ENCODE measurements at places on chromosomes 11 and 22.

- no peak for DNase-seq
These were observed 339.7 kb upstream of the B3GAT1 start for GRCh38 chr11:134751766-134752165.

DNA sequence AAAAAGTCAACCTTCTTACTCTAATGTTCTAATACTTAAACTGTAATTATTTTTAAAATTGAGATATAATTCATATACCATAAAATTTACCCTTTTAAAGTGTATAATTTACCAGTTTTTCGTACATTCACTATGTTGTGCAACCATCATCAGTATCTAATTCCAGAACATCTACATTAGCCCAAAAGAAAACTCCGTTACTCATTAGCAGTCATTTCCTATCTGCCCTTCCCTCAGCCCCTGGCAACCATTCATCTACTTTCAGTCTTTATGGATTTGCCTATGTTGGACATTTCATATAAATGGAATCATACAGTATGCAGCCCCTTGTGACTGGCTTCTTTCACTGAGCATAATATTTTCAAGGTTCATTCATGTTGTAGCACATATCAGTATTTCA, 22.2 kb downstream of the SGSM3 start:
- no peak for DNase-seq

GRCh38 chr22:35446365-35446764, 46.4 kb downstream of the MCM5 start:
- no peak for DNase-seq

DNA sequence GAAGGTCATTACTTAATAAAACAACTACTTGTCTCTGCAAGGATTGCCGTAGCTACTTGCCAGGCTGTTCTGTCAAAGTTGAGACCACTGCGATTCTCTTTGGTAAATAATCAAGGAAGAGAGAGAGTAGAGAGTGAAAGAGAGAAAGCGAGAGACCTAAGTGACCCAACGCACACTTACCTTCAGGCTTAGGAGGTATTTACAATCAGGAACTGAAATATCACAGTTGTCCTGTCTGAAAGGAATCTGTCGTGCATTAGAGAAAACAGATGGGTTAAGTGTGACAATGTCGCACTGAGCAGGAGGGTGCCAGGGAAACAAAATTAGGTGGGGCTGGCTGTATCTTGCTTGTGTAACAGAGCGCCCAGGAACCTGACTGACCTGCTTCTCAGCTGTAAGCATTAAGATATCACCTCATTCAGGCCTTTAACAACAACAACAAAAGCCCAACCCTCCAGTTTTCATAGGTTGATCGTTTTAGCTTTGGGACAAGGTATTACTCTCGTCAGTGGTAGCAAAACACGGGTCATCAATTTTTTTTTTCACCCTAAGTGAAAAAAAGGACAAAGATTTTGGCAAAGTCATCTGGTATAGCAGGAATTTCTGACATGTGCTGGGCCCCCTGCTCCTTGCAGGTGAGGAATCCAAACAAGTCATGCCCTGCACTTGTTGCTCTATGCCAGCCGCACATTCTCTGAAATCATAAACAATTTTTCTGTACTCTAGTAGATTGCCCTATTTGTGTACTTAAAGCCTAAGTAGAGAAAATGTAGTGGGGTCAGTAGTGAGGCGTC, at the start of gene MUC15:
TSS of gene MUC15 (minus strand) at position 403 of the 794 bp plus-strand sequence. CDS start 5,169 bp downstream, outside the sequence.
- peak; percentile 47 for DNase-seq

GRCh38 chr11:117814766-117815261, 9.7 kb downstream of the FXYD2 start:
- no peak for DNase-seq

DNA sequence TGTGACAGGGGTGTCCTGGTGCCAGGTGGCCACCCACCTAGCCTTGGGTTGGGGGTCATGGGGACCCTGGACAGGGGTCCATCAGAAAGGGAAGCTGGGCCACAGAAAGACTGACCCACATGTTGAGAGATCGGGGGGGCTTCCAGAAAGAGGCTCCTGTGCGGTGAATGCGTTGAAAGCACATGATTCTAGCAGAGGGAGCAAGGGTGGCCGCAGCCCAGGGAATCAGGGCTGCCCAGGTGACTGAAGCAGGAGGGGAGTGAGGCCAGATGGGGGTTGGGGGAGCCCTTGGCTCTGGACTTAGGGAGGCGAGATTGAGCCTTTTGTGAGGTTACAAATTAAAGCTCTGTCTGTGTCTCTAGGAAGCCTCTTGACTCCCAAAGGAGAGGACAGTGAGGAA, 80.7 kb downstream of the MORC2 start:
- DNase-seq: no peak

- no peak for DNase-seq
These were observed 1.9 kb downstream of the ACR start for GRCh38 chr22:50739894-50740293.

DNA sequence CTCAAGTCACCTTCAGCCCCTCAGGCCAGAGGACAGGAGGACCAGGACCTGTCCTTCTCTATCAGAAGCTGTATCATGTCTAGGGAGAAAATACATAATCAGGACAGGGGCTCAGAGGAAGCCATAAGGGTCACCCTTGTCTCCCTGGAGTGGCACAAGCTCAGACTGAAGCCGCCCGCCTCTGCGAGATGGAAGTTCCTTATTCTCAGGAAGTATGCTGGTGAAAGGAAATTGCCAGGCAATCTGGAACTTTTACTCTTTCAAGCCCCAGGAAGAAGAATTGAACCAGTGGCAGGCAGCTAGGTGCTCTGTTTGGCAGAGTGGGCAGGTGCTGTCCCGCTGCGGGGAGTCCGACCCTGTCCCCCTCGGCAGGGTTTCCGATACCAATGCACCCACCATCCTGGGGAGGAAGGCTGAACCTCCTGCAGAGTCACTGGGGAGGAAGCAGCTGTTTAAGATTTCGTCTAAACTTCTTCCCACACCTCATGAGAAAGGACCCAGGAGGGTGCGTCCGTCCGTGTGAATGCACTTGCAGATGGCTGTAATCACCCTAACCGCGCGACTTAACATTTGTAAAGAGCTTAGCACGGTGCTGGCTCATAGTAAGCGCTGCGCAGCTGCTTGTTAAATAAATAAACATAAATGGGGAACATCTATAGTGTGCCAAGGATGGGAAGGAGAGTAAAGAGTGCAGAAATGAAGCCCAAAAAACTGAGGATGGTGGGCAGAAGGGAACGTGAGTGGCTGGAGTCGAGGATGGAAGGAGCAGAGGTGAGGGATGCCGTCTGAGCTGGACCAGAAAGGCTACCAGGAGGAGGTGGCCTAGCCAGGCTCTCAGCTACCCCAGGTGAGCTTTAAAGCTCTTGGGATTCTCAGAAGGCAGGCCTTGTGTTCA, 5.0 kb upstream of the ANO1 start:
- no peak for DNase-seq

DNA sequence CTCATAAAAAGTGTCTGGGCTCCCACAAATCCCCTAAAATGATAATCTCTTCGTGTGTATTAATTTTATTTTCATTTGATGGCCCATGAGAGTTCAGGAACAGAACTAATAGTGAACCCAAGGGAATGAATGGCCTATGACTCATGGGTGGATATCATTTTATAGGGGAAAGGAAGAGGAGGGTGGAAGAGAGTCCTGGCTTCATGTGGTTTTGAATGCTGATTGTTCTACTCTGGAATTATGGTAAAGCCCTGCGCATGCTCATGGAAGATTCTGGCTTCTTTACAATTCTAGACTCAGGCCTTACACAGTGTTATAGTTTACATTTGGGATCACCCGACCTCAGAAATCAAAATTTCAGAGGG, 35.2 kb downstream of the MAML2 start:
- DNase-seq: no peak

DNA sequence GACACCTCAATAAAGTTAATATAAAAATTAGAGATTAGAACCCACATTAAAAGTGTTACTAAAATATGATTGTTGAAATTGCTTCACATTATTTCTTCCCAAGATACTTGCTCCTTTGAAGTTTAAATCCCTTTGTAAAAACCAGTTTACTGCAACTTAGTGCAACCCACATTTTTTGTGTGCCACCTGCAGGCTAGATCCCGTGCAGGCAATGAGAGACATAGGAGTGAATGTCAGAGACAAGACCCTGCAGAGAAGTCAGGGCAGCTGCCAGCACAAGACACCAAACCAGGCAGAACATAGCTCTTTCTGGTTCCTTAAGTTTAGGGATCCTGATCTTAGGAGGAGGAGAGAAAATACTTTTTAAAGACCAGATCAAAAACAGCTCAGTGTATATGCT, 142.8 kb upstream of the MTNR1B start:
- DNase-seq: no peak

Measured in T47D (cell line).